ENCODE measurements at places on chromosomes 5 and 9. TPM values are rescaled to one million over a fixed set of nuclear protein-coding genes. Genes with fewer than 3 reads are reported as not detected.

Gene SLC34A3
- 0.04 TPM for total RNA-seq

Gene SSNA1
- 52.9 TPM for total RNA-seq

Gene GARIN3
- total RNA-seq = not detected

DNA sequence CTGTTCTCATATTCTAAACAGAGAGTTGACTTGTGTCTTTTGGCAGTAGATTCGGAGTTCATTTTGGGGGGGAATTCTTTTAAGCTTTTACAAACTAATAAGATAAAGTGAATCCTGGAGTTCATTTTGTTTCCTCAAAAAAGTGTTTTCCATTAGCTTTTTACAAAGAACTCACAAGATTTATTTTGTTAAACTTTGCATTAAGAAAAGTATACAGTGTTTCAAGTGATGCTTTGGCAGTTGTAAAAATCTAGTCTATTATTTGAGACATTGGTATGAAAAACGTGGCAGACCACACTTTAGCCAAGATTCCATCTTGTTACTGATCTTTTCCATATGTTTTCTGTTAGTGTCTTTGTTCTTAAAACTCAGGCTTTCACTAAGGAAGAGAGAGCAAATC, 1.2 kb upstream of the OMD start:
- DNase-seq = peak; percentile 94

DNA sequence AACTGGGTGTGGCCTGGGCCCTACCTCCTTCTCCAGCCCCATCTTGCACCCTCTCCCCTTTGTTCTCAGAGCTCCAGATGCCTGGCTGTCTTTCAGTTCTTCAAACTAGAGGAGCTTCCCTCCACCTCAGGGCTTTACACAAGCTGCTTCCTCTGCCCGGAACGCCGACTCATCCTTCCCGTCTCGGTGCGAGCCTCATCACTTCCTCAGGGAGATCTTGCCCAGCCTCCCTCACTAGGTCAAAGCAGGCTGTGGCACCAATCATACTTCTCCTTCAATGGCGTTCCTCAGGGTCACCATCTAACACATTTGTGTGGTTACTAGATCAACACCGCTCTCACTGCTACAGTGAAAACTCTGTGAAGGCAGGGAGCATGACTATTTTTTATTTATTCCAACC, 56.2 kb upstream of the ZSWIM6 start:
- peak; percentile 80 for DNase-seq

DNA sequence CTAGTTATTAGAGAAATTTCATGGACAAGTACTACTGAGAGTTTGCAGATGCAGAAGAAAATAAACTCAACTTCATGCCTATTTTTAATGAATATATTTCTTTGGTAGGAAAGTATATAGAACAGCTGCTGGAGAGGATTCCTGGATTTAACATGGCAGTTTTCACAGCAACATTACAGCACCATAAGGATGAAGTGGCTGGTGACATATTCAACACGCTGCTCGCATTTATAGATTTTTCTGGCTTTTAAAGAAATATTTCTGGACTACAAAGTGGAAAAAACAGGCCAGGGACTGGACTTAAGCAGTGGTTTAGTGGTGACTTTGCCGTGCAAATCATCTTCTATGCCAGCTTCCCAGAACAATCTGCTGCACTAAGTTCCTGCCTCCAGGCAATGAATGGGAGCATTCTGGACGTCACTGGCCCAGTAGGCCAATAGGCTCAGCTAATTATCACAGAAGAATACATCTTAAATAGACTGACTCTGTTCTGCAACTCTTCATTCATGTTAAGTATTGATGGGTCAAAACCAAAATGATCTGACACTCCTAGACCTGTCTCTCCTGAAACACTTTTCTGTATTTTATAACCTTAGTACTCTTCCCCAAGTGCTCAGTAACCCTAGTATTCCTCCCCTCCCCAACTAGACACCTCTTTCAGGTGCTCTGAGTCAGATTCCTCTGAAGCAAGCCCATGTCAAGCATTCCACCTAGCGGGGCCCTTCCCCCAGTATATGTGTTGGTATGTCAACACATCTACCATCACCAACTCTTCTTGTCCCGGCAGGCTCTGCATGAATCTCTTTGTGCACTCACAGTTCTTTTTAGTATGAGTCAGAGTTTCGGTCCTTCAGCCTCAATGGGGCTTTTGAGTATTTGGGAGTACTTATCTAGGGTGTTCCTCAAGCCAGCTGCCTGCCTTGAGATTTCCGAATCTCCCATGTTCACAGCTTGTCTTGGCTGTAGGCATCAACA, 625.5 kb downstream of the CHSY3 start:
- peak; percentile 2 for DNase-seq

DNA sequence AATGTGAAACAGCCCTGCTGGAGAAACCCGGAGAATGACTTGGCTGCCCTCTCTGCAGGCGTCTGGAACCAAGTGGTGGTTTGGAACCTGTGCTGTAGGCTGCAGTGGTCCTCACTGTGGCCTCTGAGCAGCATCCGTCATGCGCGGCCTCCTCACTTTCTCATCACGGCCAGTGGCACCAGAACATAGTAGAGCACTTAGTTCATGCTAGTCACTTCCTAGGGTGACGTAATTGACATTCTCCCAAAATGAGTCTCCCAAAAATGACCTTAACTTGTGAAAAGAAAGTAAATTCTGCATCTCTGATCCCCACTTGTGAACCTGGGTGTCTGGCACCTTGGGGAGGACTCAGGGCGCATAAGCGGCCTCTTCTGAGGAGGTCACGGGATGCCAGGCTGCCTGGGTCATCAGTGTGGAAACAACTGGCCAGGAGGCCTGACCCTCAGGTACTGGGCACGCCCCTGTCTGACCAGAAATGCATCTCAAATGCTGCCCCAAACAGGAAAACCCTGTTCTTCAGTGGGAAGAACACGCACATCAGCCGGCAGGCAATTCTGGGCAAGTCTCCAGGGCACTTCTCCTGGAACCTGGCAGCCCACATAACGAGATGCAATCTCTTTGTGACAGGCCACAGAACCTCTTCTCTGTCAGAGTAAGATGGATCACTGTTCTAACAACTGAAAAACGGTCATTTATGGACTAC, 36.6 kb upstream of the SPTLC1 start:
- DNase-seq = no peak

- peak; percentile 72 for DNase-seq
Observed at GRCh38 chr5:142871363-142872193, 101.4 kb downstream of the ARHGAP26 start.
